Smooth muscle cell of trachea (primary cell): ENCODE measurements at places on chromosomes 3 and 15. TPM values are rescaled to one million over a fixed set of nuclear protein-coding genes. Genes with fewer than 3 reads are reported as not detected.

The PLSCR5 gene
- total RNA-seq = not detected in 2 replicates

The SCAANT1 gene
- total RNA-seq = not detected in 2 replicates

The BFSP2 gene
- total RNA-seq = not detected in 2 replicates

The GP5 gene
- 0.17 TPM in 1 of 2 replicates, not detected in the other for total RNA-seq

The EPM2AIP1 gene
- 15.5 and 28.7 TPM in 2 replicates for total RNA-seq
